ENCODE measurements at places on chromosomes 4 and X.

DNA sequence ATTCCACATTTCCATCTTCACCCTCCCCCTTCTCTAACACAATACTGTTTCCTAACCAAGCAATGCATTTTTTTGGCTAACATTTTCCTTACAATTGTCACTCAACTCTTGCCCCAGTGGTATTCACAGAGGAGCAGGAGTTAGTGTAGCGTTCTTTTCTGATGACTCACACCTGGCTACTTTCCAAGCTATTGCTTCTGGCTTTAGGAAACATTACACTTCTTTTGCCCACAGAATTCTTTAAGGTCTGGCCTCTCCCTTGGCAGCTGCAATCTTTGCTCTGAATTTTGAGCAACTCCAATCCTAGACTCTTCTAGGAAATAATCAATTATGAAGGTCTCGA lies 27.5 kb upstream of the PDGFC start:
- no peak for DNase-seq

DNA sequence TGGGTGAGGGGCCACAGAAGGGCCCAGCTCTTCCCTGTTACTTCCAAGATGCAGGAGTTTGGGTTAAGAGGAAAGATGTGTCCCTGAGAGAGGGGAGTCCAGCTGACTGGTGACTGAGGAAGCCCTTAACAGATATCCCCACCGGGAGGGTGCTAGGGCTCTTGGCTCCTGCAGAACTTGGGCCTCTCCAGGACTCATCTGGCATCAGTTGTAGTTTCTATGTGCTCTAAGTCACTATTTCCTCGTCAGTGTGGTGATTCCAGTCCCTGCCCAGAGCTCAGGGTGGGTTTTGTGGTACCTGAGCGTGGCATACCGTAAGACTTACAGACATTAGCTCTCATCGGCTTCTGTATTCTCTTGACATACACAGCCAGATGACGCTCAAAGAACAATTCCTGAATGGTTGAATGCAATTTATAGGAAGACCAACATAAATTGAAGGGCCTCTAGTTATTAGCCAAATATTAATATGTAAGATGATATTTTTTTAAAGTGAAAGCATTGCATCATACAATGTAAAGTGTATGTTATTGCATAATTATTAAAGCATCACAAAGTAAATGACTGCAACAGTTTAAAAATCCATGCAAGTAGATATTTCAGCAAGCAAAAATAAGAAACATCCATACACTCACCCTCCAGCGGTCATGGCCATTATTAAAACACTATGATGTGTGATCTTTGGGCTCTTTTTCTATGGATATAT lies 195.5 kb downstream of the PTTG2 start:
- DNase-seq, result no peak

DNA sequence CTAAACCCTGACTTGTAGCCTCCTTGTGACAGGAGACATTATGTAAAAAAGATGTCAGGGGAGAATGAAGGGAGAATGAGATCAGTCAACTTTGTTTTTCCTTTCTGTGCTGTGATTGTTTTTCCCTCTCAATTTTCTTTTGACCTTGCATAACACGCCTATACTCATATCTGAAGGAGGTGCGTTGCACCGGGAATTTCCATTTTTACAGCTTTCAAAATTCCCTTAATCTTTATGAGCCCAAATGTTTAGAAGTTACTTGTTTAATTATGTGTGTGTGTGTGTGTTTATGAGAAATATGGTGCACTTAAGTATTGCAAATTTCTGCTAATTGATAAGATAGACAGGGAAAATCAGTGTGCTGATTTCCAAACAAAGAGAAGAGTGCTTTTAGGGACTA lies 21.6 kb downstream of the SYNPO2 start:
- no peak for DNase-seq

- no peak for DNase-seq
These were observed 13.8 kb upstream of the ADAMTS3 start for GRCh38 chr4:72582853-72583252.

DNA sequence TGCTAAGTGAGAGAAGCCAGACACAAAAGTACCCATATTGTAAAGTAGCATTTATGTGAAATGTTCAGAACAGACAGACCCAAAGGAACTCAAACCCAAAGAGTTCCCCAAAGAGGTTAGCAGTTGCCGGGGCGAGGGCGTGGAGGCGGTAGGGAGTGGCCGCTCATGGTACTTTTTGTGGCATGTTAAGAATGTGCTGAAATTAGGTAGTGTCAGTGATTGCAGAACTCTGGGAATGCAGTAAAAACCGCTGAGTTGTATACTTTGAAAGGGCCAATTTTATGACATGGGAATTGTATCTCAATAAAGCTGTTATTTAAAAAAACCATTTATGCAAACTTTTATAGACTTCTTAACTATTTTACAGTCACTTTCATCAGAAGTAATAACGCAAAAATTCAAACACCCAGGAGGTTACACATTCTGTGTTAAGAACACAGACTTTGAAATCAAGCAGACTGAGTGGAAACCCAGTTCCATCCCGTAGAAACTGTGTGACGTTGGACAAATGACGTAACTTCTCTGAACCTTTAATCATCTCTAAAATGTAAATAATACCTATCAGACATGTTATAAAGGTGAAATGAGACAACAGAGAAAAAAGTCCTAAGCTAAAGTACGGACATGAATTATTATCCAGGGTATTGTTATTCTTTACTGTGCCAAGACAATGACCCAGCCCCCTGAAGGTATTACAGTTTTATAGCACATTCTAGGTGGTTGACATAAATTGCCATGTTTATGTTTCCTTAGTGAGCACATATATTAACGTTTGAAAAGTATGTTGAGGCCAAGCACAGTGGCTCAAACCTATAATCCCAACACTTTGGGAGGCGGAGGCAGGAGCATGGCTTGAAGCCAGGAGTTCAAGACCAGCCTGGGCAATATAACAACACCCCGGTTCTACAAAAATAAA lies 19.7 kb downstream of the ZFP42 start:
- DNase-seq, result no peak

DNA sequence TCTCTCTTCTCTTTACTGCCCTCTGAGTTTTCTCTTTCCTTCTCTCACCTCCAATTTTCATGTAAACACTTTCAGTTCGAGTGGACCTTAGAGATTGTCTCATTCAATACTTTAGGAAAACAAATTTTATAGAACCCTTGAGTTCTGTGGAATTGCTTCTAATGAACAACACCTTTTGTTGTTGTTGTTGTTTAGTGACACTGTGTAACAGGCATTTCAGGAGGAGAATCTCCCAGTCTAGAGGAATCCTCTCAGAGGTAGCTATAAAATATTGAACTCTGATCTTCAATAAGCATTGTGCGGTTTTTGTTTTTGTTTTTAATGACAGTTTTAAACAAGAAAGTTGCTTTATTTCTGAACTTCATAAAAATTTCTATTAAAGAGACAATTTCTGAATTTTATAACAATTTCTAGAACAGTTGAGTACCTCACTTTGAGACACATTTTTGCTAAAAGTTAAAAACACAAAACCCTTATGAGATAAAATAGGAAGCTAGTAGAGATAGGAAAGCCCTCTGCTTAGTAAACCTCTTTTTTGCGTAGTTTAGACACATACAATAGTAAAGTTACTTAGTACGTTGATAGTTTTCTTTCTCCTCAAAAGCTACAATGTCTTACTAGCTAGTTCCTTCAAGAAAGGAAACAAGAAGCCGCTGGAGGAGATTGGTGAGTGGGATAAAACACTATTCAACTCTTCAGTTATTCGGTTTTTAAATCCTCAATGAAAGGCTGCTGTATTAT lies 38.8 kb downstream of the CLCN3 start:
- no peak for DNase-seq

DNA sequence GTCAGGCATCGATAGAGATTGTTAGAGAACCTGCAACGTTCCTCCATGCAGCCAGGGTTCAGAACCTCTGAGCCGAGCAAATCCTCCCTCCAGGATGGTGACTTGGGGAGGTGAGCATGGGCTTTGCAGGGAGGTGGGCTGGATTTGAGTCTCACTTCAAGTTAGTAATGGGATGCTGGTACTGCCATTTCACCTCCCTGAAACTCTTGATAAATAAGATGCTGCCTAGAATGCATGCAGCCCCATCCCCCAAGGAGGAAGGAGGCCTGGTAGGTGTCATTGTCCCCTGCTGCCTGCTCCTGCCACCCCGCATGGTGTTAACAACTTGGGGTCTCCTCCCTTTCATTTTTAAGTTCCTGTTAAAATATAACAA lies 35.7 kb upstream of the SLC2A9 start:
- no peak for DNase-seq

DNA sequence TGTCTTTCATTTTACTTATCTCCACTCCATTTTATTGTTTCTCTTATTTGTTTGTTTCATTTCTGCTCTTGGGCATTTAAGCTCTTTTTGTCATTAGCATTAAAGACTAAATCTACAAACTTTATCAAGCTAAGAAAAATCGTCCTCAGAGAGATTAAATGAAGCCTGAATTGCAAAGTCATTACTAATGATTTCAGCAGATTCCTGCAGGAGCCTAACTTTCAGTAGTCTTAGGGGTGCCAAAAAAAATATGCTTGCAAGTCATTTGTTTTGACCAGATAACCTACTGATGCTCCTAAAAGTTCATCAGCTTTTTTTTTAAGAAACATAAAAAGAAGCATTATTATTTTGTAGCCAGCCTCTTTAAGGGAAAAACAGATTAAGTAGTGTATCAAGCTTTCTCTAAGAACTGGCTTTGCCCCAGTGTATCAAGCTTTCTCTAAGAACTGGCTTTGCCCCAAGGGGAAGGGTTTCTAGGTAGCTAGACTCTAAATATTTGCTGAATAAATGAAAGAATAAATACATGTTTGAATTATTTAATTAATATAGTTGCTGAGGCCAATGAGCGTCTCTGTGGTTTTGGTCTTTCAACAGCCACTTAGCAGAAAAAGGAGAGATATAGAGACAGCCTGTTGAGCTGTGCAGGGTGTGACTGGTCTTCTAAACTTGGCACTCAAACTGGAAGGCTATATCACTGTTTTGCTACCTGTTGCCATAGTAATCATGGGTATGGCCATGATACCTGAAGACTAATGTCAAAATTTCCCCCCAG lies 174.2 kb downstream of the BTC start:
- DNase-seq, result no peak

GRCh38 chrX:31893525-31893924 lies 821.7 kb upstream of the FTHL17 start:
- no peak for DNase-seq

DNA sequence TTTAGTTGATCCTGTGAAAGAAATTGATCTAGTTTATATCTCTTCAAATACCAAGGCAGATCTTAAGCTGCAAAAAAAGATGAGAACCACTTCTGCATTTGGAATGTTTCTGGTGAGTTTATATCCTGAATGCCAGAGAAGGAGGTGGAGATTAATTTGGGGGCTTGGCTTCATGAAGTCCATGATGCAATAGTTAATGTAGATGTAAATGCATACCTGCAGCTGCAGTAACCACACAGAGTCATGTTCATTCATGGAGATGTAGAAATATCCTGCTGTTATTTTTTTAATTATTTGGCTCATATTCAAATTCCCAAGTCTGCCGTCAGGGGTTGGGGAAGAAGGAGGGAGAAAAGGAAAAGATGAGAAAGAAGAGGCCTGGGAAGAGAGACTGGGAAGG lies at the start of gene SULT1E1:
TSS of gene SULT1E1 (minus strand) at position 94 of the 400 bp plus-strand sequence. CDS start 2,501 bp downstream, outside the sequence.
- DNase-seq, result no peak

DNA sequence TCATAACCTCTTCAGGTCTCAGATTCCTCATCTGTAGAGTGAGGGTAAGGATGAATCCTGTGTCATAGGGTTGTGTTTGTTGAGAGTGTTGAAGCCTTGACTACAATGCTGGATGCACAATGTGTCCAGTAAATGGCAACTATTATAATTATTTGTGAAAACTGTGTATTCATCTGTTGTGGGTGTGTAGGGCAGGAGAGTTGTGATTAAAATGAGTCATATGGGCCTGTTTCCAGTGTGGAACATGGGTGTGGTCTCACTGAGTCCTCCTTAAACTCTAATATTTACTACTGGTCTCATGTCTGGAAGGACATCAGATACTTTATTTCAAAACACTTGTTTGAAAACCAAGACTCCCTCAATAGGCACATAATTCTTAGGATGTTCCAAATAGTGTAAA lies 208.5 kb upstream of the CASK start:
- no peak for DNase-seq
